Germinal center (tissue), 1 donor: ENCODE measurements at places on chromosomes 3 and 15.

DNA sequence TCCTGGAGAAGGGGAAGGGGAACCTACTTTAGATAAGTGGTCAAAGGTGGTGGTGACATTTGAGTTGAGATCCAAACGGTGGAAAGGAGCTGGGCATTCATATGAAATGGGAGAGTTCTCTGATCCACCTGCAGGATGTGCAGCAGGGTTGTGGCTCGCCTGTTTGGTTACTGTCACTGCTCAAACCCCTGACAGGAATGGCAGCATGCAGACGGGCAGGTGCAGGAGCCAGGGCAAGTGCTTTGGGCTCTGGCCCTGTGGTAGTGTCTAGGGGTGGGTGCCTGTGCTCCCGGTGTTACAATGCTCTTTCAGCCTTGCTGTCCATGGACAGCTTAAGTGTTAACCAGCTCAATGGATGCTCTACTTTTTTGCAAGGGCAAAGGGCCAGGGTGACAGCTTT, 18.5 kb downstream of the PAQR9 start:
- no peak for DNase-seq

DNA sequence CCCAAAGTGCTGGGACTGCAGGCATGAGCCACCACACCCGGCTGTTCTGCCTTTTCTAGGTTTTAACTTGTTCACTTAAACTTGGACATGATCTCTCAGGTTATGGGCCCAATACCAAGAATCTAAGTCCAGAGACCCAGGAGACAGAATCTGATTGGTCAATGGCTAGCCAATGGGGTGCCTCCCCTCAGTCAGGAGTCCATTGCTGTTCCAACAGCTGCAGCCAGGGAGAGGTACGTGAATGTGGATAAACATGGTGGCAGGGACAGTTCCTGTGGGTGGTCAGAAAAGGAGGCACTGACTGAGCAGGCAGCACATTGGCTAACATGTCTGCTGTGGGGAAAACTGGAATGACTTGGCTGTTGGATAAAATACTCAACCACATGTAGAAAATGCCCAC, 140.3 kb downstream of the RPLP1 start:
- no peak for DNase-seq

DNA sequence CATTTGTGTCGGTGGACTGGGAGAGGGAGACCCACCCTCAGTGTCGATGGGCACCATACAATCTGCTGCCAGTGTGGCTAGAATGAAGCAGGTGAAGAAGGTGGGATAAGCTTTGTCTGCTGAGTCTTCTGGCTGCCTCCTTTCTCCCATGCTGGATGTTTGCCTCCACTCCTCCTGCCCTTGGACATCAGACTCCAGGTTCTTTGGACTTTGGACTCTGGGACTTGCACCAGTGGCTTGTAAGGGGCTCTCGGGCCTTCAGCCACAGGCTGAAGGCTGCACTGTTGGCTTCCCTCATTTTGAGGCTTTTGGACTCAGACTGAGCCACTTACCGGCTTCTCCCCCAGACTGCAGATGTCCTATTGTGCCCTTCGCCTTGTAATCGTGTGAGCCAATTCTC, 23.6 kb upstream of the OSBPL11 start:
- DNase-seq, result no peak

DNA sequence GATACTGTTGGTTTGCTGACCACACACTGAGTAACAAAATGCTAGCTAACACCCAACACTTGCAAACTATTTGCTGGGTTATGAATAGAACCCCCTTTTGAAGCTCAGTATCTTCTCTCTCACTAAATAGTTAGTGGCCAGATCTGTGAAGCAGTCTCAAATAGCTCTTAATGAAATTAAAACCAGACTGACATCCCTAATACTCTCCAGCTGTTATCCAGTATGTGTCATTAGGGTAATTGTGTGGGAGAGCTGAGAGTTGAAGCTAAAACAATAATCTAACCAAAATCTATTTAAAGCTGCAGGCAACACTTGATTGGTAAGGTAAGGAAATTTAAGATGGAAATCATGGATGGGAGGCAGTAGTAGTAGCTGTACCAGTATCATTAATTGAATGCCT, 110.4 kb upstream of the RORA start:
- no peak for DNase-seq
